ENCODE measurements at places on chromosomes 7 and 10.

DNA sequence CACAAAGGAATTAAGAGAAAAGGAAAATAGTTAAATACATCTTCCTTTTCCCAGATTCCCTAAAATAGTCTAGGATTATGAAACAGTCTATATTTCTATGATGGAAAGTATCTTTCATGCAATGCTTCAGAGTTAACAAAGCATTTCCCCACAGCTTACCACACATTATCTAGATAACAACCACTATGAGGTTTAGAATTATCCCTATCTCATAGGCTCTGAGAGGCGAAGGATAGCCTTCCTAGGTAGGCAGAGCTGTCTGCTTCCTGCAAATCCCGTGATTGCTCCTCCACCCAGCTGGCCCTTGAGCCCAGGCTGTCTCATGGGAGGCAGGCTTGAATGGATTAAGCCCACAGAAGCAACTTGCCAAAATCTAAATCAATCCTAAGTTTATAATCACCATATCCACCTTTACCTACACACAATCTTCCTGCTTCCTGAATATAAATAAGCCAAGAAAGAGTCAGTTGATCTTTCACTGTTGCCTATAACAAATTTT lies 321.4 kb upstream of the AOAH start:
- DNase-seq = no peak

DNA sequence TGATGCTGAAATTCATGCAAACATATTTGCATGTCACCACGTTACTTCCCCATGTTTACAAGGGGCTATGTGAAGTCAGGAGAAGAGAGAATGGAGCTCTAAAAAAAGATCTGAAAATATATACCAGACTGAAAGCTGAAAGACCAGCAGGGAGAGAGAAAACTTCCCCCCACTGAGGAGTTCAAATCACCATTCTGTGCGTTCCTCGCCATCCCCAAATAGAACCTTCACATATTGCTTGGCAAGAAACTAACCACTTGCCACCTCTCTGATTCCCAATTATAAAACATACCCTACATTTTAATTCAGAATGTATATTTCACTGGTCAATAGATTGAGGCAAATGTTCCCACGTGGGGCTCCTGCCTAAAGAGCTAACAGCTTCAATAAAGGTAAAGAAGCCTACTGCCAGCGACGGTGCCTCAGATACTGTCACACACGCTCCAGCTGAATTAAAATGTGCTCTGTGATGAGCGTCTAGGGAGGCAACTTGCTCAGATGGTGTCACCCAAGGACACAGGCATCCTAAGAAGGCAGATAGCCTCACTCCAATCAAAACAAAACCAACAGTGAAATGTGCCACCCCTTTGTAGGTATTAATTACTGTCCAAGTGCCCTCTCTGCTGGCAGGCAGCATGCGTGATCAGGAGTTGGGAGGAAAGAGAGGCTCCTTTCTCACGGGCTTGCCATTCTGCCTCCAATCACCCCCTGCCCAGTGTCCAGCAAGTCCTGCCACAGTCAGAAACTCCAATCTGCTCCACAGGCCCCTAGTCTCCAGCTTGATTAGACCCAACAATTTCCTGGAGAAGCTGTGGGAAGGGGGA lies 298.2 kb downstream of the GRID1 start:
- DNase-seq = no peak

DNA sequence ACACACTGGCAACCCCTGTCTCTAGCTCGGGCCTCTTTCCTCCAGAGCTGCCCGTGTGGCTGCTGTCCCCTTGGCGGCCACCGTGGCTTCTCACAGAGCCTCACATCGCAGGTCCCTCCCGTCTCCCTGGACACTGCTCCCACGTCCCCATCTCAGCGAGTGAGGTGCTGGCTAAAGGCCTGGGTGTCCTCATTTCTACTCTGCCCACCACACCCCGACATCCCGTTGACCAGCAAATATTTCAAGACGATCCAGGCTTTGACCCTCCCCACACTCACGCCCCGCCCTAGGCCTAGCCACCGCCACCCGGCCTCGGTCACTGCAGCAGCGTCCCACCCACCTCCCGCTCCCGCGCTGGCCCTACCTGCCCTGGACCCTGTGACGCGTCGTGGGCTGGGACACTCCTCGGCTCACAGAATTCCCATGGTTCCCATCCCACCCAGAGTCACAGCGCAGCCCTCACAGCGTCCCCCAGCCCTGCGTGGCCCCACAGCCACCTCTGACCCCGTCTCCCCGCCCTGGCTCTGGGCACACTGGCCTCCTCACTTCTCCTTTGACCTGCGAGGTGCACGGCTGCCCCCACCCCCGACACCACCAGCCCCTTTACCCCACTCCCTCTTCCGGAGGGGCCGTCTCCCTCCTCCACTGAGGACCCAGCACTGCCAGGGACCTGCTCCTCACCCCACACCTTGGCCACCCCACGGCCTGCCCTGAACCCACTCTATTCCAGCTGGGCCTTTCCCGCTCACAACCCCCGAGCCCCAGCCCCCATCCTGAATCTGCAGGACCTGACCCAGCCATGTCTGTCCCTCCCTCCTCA lies 6.9 kb downstream of the ADAP1 start:
- DNase-seq = no peak

- DNase-seq = no peak
Observed at GRCh38 chr7:123633553-123633952, 22.1 kb upstream of the LMOD2 start.

DNA sequence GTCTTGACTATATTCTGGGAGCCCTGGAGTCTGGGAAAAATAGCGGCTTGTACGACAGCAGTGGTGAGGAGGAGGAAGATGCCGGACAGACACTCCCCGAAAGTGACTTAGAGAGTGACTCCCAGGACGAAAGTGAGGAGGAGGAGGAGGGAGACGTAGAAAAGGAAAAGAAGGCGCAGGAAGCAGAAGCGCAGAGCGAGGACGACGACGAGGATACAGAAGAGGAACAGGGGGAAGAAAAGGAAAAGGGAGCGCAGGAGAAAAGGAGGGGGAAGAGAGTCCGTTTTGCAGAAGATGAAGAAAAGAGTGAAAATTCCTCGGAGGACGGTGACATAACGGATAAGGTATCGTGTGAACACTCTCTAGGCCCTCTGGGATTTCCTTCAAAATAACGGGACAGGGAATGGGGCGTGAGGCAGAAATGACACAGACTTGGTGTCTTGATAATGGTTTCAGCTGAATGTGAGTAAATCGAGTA lies 908 bp downstream of the NOM1 start:
- no peak for DNase-seq

- no peak for DNase-seq
Observed at GRCh38 chr7:151431281-151431767, 8.6 kb downstream of the CRYGN start.

DNA sequence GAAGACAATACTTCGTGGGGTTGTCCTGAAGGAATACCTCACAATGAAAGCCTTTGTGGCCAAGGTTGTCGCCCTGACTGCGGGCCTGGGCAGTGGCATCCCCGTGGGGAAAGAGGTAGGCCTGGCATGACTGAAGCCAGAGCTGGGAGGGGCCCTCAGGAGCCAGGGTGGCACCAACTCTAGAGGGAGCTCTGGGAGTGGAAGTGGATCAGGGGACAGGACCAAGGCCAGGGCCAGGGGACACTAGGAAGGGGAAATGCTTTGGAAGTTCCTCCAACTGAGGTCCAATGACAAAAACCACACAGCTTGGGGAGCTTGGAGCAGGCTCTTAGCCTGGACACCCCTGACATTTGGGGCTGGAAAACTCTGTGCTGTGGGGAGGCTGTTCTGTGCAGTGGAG lies 5.8 kb downstream of the CLCN1 start:
- no peak for DNase-seq

- DNase-seq = no peak
Observed at GRCh38 chr10:132550366-132551092, 12.9 kb downstream of the INPP5A start.

DNA sequence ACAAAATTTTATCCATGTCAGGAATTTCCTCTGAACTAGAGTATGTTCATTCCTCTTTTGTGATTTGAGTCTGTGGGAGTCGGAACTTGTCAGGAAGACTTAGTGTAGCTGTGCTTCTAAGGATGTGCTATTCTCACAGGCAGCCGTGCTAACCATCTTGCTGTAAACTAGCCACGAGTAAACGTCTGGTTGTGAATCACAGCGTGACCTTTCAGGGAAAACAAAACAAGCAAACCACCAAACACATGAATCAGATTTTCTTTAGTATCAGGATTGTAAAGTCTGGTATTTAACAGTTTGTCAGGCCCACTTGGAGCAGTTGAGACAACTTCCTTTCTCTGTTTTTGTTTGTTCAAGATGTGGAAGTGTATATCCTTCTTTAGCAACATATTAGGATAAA lies 32.0 kb downstream of the AUTS2 start:
- no peak for DNase-seq

DNA sequence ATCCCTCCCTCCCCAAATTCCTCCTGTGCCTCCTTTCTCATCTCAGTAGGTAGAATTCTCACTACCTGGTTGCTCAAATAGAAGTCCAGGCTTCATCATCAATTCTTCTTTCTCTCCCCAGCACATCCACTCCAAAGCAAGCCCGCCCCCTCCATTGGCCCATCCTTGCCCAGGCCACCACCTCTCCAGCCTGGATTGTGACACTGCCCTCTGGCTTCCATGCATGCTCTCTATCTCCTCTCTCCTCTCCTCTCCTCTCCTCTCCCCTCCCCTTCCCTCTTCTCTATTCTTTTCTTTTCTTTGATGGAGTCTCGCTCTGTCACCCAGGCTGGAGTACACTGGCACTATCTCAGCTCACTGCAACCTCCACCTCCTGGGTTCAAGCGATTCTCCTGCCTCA lies 144.9 kb downstream of the UBE2H start:
- peak; percentile 15 for DNase-seq

DNA sequence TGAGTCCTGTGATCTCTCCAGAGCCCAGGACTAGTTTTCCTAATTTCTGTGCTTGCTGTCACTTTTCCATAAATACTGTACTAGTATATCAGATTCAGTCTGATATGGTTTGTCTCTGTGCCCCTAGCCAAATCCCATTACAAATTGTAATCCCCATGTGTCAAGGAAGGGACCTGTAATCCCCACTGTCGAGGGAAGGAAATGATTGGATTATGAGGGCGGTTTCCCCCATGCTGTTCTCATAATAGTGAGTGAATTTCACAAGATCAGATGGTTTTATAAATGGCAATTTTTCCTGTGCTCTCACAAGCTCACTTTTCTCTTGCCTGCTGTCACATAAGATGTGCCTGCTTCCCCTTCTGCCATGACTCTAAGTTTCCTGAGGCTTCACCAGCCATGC lies 54.8 kb upstream of the IFRD1 start:
- no peak for DNase-seq
